H4 (cell line): ENCODE measurements at places on chromosomes 3 and 15. TPM values are rescaled to one million over a fixed set of nuclear protein-coding genes. Genes with fewer than 3 reads are reported as not detected.

The TMEM266 gene
- 0.19 and 0.29 TPM in 2 replicates for total RNA-seq

The RASL12 gene
- 0.04 and 0.25 TPM in 2 replicates for total RNA-seq

The MOBP gene
- 0.17 TPM in 1 of 2 replicates, not detected in the other for total RNA-seq

The KBTBD12 gene
- not detected in 2 replicates for total RNA-seq

The FMN1 gene
- total RNA-seq, result 3.6 TPM in 2 replicates

The CLDN1 gene
- total RNA-seq, result 0.12 and 0.14 TPM in 2 replicates

The GP5 gene
- total RNA-seq, result not detected in 2 replicates

The FBXL2 gene
- 3.0 and 3.8 TPM in 2 replicates for total RNA-seq

The EIF5A2 gene
- 15.4 and 17.0 TPM in 2 replicates for total RNA-seq

The PPM1L gene
- total RNA-seq, result 1.2 and 1.6 TPM in 2 replicates

The CIB2 gene
- 1.1 TPM in 1 of 2 replicates, not detected in the other for total RNA-seq

The LRRC3B gene
- total RNA-seq, result not detected in 2 replicates

The HOMER2 gene
- 16.0 and 25.2 TPM in 2 replicates for total RNA-seq

The CORO2B gene
- 0.33 and 0.64 TPM in 2 replicates for total RNA-seq

The UROC1 gene
- total RNA-seq, result not detected in 2 replicates

The CTXN2 gene
- not detected in 2 replicates for total RNA-seq

The BCL2A1 gene
- not detected in 2 replicates for total RNA-seq

The PLOD2 gene
- total RNA-seq, result 130 and 189 TPM in 2 replicates

The ABHD10 gene
- total RNA-seq, result 34.1 and 44.1 TPM in 2 replicates

The CFAP100 gene
- total RNA-seq, result not detected in 2 replicates

The ZNF717 gene
- total RNA-seq, result 4.4 and 7.4 TPM in 2 replicates

The RAD54L2 gene
- 4.0 and 5.7 TPM in 2 replicates for total RNA-seq

The ZNF502 gene
- 1.0 and 2.1 TPM in 2 replicates for total RNA-seq

The SNURF gene
- total RNA-seq, result 12.5 and 13.2 TPM in 2 replicates

The ARHGAP31 gene
- 4.5 and 6.9 TPM in 2 replicates for total RNA-seq

The CHRFAM7A gene
- 0.90 and 1.2 TPM in 2 replicates for total RNA-seq

The UBE2E1 gene
- 62.5 and 81.4 TPM in 2 replicates for total RNA-seq

The ZPLD1 gene
- 0.06 TPM in 1 of 2 replicates, not detected in the other for total RNA-seq

The MAN2A2 gene
- total RNA-seq, result 3.9 and 10.0 TPM in 2 replicates

The EPHA6 gene
- 7.3 and 7.7 TPM in 2 replicates for total RNA-seq

The GPR87 gene
- total RNA-seq, result 0.23 TPM in 1 of 2 replicates, not detected in the other

The NUDT16 gene
- 7.9 and 9.0 TPM in 2 replicates for total RNA-seq

The P3H2 gene
- total RNA-seq, result 22.7 and 28.7 TPM in 2 replicates

The CA12 gene
- total RNA-seq, result 24.2 and 27.4 TPM in 2 replicates

The ZBED2 gene
- not detected in 2 replicates for total RNA-seq

The TTC21A gene
- total RNA-seq, result 0.25 and 0.35 TPM in 2 replicates

The TMEM212 gene
- total RNA-seq, result not detected in 2 replicates

The PCSK6 gene
- total RNA-seq, result not detected in 2 replicates

The CATSPER2 gene
- total RNA-seq, result not detected in 2 replicates

The GP9 gene
- not detected in 2 replicates for total RNA-seq

The BFSP2 gene
- not detected in 2 replicates for total RNA-seq

The CCR8 gene
- not detected in 2 replicates for total RNA-seq

The BCL6 gene
- total RNA-seq, result 5.8 and 9.0 TPM in 2 replicates

The DNAH12 gene
- 0.06 TPM in 1 of 2 replicates, not detected in the other for total RNA-seq

The KLF15 gene
- 1.1 and 1.6 TPM in 2 replicates for total RNA-seq

The PCOLCE2 gene
- total RNA-seq, result 30.5 and 35.8 TPM in 2 replicates

The CLSTN2 gene
- total RNA-seq, result 3.9 and 4.1 TPM in 2 replicates

The KCNMB2 gene
- not detected in 2 replicates for total RNA-seq

The LRRIQ4 gene
- total RNA-seq, result not detected in 2 replicates
